Mesothelial cell of epicardium (in vitro differentiated cells): ENCODE measurements at places on chromosomes 13 and 19.

DNA sequence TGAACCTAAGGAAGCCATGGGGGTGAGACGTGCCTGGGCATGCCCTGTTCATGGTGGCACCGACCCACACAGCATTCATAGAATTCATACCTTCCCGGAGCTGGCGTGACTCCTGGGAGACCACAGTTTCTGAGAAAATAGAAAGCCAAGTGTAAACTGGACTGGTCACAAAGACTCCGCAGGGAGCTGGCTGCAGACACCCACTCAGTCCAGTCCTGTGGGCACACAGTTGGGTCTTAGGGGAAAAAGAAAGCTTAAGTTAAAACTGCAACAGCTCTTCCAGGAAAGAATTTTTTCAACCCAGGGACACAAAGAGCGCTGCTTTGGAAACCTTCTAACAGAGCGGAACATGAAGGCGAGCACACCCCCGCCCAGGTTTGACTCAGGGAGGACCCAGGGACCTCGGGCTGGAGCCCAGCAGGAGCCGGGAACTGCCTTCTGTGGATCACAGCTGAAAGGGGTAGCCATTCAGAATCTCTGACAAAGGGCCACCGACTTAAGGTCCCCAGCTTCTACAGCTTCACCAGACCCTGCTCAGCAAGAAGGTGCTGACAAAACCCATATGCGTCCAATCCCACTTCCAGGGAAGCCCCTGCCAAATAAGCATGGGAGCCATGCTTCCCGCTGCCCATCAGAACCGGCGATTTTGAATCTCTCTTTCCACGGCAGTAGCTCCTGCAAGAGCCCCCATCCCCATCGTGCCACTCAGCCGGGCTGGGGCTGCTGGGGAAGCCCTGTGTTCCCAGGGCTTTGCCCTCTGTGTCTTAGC lies 183.7 kb downstream of the COL4A1 start:
- no peak for DNase-seq

DNA sequence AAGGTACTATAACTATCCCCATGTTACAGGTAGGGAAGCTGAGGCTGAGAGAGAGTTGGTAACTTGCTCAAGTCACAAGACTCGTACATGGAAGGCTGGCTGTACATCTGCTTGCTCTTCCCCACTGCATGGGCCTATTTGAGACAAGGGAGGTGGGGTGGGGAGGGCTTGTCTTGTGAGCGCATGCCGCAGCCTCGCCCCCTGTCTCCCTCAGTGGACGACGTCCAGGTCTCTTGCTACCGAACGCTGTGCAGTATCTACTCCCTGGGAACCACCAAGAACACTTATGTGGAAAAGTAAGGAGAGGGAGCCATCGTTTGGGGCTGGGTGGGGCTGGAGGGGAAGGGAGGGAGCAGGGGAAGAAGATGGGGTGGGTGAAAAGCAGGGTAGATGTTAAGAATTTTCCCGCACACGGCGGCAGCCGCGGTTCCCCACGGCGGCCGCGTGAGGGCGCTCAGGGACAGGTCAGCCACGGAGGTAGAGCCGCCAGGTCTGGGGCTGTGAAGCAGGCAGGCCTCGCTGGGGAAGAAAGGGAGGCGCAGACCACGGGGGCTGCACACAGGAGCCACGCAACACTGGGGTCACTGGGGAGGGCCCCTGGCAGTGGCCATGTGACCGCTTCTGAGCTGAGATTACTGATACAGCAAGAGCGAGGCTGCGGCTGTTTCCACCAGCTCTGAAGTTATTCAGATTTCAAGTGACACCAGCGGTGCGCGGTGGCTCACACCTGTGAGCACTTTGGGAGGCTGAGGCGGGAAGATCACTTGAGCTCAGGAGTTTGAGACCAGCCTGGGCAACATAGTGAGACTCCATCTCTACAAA lies 81.5 kb downstream of the RYR1 start:
- peak; percentile 81 for DNase-seq

DNA sequence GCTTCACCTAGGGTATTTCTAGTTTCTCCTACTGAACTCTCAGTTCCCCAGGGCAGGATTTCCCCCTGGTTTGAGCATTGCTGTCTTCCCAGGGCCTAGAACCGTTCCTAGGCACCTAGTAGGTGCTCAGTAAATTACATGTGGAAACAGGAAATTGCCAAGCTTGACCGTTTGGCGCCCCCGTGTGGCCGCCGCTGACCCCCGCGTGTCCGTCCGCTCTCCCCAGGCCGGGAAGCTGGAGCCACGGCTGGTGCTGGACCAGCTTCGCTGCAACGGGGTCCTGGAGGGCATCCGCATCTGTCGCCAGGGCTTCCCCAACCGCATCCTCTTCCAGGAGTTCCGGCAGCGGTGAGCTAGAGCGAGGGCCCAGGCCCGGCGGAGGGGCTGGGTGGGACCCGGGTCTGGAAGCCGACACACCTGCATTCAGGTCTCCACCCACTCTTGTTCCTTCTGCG lies 55.5 kb downstream of the MYH14 start:
- no peak for DNase-seq

GRCh38 chr13:101706651-101707050 lies 254.2 kb downstream of the ITGBL1 start:
- DNase-seq = no peak

DNA sequence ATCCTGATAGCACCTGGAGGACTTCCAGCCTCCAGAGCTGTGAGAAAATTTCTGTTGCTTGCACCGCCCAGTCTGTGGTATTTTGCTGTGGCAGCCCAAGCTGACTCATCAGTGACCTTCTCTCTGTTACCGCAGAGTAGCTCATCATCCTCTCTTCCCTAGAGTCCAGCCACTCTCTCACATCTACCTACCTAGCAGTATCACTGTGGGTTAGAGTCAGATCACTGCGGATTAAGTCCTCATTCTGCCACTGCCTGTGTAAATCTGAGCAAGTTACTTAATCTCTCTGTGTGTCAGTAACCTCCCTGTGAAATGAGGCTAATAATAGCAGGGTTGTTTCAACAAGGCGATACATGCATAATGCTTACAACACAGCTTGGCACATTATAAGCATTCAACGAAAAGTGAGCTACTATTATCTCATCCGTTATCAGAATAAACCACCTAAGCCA lies 40.3 kb upstream of the USPL1 start:
- DNase-seq = no peak

- DNase-seq = no peak
Observed at GRCh38 chr13:111636271-111636670, 315.8 kb downstream of the TEX29 start.

DNA sequence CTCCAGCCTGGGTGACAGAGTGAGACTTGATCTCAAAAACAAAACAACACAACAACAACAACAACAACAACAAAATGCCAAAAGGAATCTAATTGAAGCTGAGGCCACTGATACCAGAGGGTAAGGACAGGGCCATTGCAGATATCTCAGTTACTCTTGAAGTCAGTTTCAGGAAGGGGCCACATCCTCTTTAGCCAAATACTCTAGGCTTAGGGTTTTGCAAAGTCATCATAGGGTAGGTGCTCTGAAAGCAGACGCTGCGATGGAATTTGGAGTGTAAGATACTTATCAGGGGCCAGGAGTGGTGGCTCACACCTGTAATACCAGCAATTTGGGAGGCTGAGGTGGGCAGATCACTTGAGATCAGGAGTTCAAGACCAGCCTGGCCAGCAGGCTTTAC lies 46.6 kb upstream of the UBAC2 start:
- DNase-seq = no peak

DNA sequence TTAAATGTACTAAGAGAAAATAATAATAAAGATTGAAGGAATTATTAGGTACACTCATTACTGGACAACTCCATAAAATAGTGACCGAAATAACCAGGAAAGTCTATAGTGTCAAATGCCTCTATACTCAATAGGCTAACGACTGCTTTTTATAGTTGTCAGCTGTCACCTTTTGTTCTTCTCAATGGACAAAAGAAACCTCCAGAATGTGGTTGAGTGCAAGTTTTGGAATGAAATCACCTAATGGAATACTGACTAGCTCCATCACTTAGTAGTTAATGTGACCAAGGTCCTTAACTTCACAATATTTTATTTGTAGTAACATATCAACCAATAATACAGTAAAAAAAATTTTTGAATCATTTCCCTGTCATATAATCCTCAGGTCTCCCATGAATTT lies 18.1 kb downstream of the TSC22D1 start:
- DNase-seq = no peak

- DNase-seq = no peak
Observed at GRCh38 chr13:28478127-28478526, 16.8 kb downstream of the FLT1 start.

- no peak for DNase-seq
Observed at GRCh38 chr13:50396001-50396400, 380.8 kb downstream of the KCNRG start.

GRCh38 chr13:26881154-26881553 lies 120.6 kb upstream of the GPR12 start:
- DNase-seq = no peak

DNA sequence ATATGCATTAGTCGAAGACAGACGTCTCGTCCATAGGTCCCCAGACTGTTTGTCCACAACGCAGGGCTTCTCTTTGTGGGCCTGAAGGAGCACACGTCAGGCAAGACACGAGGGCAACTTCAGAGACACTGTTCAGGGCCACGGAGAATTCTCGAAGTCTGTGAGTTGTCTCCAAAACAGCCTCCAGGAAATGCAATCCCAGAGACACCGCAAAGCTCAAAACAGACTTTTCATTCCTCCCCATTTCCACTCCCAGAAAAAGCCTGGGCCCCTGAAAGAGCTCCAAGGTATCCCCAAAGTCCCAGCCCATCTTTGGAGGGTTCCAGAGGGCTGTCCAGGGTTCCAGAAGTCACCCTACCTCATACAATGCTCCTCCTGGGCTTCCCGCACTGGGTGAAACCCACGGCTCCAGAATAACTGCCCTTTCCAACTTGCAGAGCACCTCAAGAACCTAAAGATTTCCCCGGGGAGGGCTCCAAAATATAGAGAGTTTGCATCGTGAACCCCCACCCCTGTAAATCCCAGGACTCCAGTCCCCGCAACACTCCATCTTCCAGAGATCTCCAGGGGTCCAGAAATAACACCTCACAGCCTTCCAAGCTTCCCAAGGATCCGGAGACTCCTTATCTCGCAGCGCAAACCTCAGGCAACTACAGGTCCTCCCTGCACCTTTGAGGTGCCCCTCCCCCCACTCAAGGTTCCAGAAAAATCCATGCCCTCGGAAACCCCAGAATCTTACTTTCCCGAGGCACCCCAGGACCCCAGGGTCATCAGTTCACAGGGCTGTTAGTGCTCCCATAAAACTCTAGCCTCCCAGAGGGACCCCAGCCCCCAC lies 687 bp upstream of the FTL start:
- no peak for DNase-seq

- DNase-seq = no peak
Observed at GRCh38 chr13:44249431-44249836, 124.2 kb upstream of the SERP2 start.

- DNase-seq = no peak
Observed at GRCh38 chr13:41543664-41544300, 86.4 kb downstream of the RGCC start.
